ENCODE measurements at places on chromosomes 16 and 17. TPM values are rescaled to one million over a fixed set of nuclear protein-coding genes. Genes with fewer than 3 reads are reported as not detected.

The MT1H gene
- polyA plus RNA-seq, result 442 TPM

The HOXB7 gene
- not detected for polyA plus RNA-seq

The CARD14 gene
- not detected for polyA plus RNA-seq

The MYH2 gene
- 7.5 TPM for polyA plus RNA-seq

The TBX21 gene
- polyA plus RNA-seq, result not detected

The CDC42EP4 gene
- 4.1 TPM for polyA plus RNA-seq

The CEP20 gene
- 60.2 TPM for polyA plus RNA-seq

The ERBB2 gene
- polyA plus RNA-seq, result 44.9 TPM

The WNT9B gene
- polyA plus RNA-seq, result not detected

The TVP23B gene
- polyA plus RNA-seq, result 26.3 TPM

The KRT36 gene
- polyA plus RNA-seq, result not detected

The HLF gene
- not detected for polyA plus RNA-seq

The TPSD1 gene
- polyA plus RNA-seq, result not detected

The CNGB1 gene
- not detected for polyA plus RNA-seq

The CDK12 gene
- polyA plus RNA-seq, result 19.3 TPM

The IL21R gene
- 0.83 TPM for polyA plus RNA-seq

The SLC5A10 gene
- polyA plus RNA-seq, result not detected

The MYH3 gene
- 0.73 TPM for polyA plus RNA-seq

The C17orf50 gene
- polyA plus RNA-seq, result 0.74 TPM

The C16orf46 gene
- 1.3 TPM for polyA plus RNA-seq

The GAS2L2 gene
- polyA plus RNA-seq, result not detected

The PYY gene
- 8.5 TPM for polyA plus RNA-seq

The LHX1 gene
- polyA plus RNA-seq, result 0.74 TPM

The SMIM36 gene
- polyA plus RNA-seq, result not detected

The ESRP2 gene
- polyA plus RNA-seq, result 16.2 TPM

The ITGAX gene
- not detected for polyA plus RNA-seq

All from GM23338 (cell line).